ENCODE measurements at places on chromosomes 2 and 18.

- no peak for DNase-seq
These were observed 1.6 kb downstream of the TSHZ1 start for GRCh38 chr18:75211953-75212750.

- no peak for DNase-seq
These were observed 816.4 kb downstream of the SOCS6 start for GRCh38 chr18:71105078-71105819.

GRCh38 chr2:223090540-223091235 lies 38.7 kb downstream of the KCNE4 start:
- DNase-seq: no peak

GRCh38 chr2:27736031-27736889 lies 35.3 kb upstream of the MRPL33 start:
- no peak for DNase-seq

DNA sequence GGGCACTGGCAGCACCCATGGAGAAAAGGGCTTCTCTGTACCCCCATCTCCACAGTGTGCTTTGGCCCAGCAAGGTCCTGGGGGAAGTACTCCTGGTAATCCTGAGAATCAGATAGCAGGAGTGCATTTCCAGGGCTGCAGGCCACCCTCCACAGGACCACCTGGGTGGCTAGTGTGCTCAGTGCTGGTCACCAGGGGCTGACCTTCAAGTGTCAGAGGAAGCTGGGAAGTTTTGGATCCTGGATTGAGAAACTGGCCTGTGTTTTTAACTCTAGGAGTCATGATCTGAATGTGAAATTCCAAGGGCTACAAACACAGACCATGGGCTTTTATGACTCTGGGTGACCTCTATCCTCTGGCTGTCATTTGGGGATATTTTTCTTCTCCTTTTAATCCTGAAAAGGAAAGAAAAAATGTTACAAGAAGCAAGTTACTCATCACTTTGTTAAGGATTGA lies 9.3 kb downstream of the RHOB start:
- no peak for DNase-seq

GRCh38 chr2:225090746-225091145 lies 48.5 kb upstream of the DOCK10 start:
- DNase-seq: no peak

DNA sequence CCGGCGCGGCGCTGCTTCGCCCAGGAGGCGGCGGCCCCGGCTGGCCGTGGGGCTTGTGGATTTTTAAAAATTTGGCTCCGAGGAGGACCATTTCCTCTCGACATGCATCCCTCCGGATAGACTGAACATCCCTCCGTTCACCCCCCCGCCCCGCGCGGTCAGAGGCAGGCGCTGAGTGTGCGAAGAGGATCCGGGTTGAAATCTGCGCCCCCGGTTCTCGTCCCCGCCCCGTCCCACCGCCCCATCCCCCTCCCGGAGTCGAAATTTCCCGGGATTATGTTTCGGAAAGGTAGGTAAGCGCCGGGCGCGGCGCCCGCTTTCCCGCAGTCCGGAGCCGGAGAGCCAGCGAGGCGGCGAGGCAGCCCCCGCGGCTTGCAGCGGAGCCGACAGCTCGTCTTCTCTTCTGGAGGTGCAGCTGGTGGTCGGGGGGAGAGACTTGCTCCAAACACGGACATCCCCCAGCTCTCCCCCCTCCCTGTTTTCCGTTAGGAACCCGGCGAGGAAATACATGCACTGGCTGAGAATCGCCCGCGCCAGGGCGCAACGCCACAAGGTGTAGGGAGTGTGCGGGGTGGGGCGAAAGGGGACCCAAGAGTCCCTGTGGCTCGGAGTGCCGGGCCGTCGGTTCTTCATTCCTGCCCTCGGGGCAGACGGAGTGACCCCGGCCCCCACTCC lies at the start of gene PRKCE:
Gene PRKCE, plus strand, starts transcription at position 261 of the 675 bp plus-strand sequence.
- DNase-seq: no peak

- no peak for DNase-seq
These were observed 5.0 kb upstream of the TET3 start for GRCh38 chr2:73979686-73980085.
